Fibroblast of the aortic adventitia (primary cell): ENCODE measurements at places on chromosomes 5 and 9.

GRCh38 chr9:19431361-19432171 is 22.8 kb downstream of the ACER2 start:
- DNase-seq = peak; percentile 89

DNA sequence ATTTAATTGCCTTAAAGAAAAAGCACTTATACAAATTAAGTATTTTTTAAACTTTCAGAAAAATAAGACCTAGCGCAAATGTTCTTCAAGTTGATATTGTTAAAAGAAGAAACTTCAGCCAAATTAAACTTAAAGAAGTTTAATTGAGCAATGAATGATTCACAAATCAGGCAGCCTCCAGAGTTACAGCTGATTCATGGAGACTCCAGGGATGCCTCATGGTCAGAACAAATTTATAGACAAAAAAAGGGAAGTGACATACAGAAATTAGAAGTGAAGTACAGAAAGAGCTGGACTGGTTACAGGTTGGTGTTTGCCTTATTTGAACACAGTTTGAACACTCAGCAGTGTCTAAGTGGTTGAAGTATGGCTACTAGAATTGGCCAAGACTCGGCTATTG is 60.3 kb downstream of the CDKN2A start:
- DNase-seq = peak; percentile 20

- DNase-seq = no peak
Measured at GRCh38 chr9:5773324-5773999, 59.5 kb downstream of the ERMP1 start.

- no peak for DNase-seq
Measured at GRCh38 chr5:139814704-139815280, 19.2 kb downstream of the PSD2 start.

DNA sequence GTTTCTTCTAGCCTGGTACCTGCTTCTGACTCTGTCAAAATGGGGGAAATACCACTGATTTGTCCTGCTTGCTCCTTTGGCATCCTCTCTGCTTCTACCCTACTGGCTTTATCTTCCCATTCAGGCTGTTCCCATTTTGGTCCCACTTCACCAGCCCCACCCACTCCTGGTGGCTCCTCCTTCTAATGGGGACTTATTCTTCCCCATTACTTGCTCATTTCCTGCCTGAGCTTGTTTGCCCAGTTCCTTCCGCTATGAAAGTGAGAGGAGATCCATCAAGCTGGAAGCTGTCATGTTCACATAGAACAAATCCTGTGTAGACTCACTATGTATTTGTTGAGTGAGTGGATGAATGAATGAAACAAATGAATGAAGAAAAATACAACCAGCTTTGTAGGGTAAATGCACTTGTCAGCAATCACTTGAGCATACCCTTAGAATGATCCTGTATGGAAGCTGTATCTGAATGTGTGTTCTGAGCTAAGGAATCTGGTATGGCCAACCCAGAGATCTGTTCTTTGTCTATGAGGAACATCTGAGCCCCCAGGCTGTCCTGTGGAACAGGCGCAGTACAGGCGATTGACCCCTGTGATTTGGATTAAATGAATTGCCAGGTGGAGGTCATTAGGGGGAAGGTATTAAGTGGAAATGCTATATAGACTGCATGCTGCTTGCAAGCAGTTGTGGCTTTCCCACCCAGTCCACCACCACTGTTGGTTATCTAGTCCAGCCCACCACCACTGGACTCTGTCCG is 89.5 kb downstream of the APBA1 start:
- DNase-seq = no peak

DNA sequence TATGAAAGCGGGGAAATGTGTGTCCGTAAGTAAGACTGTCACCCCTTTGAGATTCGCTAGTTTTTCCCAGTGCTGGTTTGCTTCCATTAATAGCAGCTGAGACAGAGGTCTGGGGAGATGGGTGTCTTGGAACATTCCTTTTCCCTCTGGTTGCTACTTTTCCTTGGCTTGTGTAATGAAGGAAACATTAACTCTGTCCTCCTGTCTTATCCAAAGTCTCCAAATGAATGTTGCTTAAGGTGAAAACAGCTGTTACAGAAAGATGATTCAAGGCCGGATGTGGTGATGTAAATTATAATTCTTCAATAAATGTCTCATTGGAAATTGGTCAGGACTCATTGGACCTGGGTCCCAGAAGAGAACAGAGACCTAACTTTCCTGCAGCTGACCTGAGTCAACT is 50.0 kb downstream of the MEGF10 start:
- no peak for DNase-seq

DNA sequence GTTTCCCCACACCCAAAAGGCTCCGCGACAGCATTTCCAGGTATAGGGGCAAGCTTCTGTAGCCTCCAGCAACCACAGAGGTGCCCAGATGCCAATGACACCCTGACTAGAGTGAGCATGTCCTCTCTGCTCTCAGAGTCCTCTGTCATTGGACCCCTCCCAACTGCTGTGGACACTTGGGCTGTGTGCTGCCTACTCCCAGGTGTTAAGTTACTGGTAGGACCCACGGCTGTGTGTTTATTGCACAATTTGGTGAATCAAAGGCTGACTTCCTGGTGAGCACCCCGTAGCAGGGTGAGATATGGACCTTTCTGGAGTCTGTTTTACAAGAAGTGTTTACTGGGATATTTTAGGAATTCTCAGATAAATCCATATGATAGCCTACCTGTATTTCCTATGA is 36.0 kb downstream of the SH3GL2 start:
- no peak for DNase-seq

- no peak for DNase-seq
Measured at GRCh38 chr9:89814340-89815040, 209.7 kb downstream of the GADD45G start.

DNA sequence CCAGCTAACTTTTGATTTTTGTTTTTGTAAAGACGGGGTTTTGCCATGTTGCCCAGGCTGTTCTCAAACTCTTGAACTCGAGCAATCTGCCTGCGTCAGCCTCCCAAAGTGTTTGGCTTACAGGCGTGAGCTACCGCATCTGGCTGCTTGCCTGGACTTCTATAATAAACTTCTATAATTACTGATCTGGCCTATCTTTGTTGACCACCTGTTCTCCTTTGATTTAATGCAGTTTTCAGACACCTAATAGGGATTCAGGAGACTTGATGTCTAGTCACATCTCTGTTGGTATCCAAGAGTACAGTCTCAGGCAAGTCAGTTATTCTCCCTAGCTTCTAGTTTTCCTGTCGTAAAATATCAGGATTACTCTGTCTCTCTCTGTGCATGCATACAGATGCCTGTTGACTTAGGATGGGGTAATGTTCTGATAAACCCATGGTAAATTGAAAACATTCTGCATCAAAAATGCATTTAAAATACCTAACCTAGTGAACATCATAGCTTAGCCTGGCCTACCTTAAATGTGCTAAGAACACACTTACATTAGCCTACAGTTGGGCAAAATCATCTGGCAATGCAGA is 51.5 kb upstream of the NR3C1 start:
- DNase-seq = no peak

DNA sequence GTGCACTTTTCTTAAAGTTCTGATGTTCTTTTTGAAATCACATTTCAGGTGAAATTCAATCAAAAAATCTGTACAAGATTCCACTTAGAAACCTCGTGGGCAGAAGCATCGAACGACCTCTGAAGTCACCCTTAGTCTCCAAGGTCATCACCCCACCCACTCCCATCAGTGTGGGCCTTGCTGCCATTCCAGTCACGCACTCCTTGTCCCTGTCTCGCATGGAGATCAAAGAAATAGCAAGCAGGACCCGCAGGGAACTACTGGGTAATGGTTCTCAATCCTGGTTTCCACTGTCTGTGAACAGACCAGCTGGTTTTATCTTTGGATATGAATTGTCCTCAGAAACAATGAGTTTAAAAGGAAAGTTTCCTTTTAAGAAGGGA is 8.1 kb upstream of the SLC2A8 start:
- DNase-seq = peak; percentile 7

DNA sequence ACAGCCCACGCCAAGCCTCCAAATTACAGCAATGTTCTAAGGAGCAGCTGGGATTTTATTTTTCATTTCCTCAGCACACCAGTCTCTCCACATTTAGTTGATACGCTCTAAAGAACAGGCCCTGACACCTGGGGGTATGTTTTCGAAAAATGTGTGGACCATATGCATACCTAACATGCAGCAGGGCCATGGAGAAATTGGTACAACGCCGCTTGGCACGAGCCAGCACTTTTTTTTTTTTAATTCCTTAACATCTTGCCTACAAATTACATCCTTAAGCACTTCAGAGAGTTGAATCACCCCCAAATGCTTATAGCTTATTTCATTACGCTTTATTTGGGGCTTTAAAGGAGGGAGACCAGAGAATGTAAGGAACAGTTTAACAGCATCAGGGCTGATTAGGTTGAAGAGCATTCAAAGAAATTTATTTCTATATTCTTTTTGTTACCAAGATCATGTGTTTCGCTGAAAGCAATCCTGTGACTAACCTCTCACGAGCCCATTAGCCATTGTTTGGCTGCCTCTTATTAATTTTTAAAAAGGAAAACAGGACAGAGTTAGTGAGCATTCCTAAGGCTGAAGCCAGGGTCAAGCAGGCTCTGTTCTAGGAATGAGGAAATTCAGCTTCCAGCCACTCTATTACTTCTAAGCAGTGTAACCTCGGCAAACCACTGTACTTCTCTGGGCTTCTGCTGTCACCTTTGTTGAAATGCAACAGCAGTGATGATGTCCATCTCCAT is 173.8 kb downstream of the ACTL7B start:
- DNase-seq = no peak
